ENCODE measurements at places on chromosomes 4 and X.

DNA sequence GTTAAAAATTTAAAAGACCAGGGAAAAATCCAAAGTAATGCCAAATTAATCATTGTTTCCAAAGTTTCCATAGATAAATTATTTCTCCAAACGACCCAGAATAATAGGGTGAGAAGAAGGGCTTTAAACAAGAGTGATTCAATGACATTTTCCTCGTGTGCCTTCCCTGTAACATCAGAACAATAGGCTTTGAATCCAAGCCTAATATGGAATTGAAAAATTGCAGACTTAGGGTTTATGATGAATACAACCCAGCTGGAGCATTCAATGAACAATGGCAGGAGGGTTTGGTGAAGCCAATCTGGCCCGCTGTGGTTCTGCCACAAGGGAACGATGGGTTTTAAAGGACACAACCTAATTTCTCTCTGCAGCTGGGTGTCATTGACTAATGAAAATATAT, 94.2 kb downstream of the CBLL2 start:
- DNase-seq: no peak

- DNase-seq: no peak
Observed at GRCh38 chr4:152805818-152806217, 26.1 kb downstream of the ARFIP1 start.

- DNase-seq: no peak
Observed at GRCh38 chrX:39196192-39197102, 395.2 kb downstream of the MID1IP1 start.

GRCh38 chrX:97666890-97667289, 783.2 kb downstream of the RPA4 start:
- no peak for DNase-seq

- DNase-seq: no peak
Observed at GRCh38 chr4:85715991-85716737, 241.2 kb downstream of the ARHGAP24 start.
